ELR (cell line): ENCODE measurements at places on chromosomes 5 and 9.

DNA sequence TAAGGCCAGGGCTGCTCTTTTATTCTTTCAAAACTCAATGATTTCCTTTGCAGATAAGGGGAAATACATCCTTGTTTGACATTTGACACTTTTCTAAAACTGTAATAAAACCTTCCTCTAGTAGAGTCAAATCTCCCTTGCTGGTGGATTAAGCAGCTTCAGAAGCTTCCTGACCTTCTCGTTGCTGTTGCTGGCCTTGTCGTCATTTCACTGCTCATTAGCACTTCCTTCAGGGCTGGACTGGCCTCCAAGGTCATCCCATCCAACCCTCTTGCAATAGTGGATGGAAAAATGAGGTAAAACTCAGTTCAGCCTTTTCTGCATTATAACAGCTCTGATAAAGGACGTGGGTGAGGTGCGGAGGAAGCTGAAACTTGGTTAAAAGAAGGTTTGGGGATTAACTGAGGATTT, 1.1 kb upstream of the ADAMTSL1 start:
- DNase-seq = no peak

GRCh38 chr5:96660971-96661854, 963 bp upstream of the CAST start:
- peak; percentile 57 for DNase-seq

DNA sequence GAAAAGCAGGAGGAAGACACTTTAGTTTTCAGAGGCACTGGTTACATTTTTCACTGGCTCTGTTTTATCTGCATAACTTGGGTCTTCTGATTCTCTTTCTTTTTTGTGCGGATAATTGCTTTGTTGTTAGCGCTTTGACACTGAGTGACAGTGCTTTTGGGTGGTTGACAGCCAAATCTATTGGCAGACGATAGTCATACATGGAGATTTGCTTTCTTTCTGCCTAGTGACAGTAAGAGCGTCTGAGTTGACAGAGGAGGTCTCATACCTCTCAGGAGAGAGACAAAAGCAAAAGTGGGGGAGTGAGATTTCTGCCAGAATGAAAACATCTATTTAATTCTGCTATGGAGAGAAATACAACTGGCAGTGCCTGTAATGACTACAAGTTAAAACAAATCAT, 2278.0 kb upstream of the WWC1 start:
- DNase-seq = no peak

DNA sequence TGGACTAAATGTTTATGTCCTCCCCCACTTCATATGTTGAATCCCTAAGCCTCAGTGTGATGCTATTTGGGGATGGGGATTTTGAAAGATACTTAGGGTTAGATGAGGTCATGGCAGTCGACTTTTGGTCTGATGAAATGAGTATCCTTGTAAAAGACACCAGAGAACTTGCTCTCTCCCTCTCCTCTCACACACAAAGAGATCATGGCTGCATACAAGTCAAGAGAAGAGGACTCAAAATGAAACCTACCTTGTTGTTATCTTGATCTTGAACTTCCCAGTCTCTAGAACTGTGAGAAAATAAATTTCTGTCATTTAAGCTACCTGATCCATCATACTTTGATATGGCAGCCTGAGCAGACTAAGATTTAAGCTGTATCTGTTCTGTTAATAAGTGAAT, 144.0 kb upstream of the HAPLN1 start:
- no peak for DNase-seq

DNA sequence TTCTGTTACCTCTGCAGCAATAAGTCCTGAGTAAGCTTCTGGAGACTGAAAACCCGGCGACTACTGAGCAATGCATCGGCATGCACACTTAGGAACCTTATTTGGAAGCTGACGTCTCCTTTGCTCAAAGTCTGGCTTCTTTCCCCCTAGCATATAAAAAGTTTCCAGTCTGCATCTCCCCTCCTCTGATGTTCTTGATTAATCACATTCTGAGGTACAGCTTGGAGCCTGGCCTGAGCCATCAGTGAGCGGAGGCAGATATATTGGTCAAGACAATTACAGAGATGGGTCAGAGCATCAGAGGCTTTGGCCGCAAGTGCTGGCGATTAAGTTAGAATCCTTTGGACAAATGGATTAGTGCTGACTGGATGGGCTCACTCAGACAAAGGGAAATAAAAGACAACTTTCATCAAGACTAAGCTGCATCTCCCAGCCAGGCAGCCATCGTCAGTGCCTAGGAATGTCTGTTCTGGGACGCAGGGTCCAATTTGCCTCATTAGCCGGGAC, 140.7 kb downstream of the MTX3 start:
- DNase-seq = no peak

DNA sequence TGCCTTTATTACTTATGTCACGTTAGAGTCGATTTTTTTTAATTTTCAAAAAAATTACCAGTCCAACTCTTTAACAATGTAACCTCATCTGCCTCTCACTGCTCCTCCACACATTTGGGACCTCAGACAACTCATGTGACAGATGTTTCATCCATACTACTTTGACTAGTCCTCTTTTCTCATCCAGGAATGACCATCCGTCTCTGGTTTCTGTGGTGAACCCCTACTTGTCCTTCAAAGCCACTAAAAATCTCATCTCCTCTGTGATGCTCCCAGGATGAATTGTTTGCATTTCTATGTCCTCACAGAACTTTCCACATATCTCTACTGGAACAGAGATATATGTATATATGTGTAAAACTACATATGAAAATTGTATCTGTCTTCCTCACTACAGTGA, 149.8 kb upstream of the ZNF462 start:
- DNase-seq = no peak

DNA sequence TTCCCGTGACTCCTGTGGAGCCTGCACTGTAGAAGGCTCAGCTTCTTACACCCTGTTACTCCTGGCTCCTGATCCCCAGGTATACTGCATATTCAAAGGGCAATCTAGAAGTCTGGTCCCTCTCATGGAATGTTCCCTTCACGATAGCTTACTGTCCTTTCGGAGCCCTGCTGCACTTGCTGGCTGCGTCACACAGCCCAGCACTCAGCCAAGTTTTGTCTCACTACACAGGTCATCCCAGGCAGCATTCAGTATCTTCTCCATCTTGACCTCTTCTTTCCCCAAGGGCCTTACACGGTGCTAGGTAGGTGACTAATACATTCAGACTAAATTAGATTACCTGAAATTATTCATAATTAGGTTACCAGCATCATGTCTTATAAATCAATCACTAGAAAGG, 123.7 kb downstream of the WDR41 start:
- no peak for DNase-seq

GRCh38 chr9:71985297-71985911, 74.0 kb downstream of the C9orf85 start:
- DNase-seq = no peak

- peak; percentile 71 for DNase-seq
Observed at GRCh38 chr5:56574778-56575177, 240.6 kb upstream of the MAP3K1 start.

DNA sequence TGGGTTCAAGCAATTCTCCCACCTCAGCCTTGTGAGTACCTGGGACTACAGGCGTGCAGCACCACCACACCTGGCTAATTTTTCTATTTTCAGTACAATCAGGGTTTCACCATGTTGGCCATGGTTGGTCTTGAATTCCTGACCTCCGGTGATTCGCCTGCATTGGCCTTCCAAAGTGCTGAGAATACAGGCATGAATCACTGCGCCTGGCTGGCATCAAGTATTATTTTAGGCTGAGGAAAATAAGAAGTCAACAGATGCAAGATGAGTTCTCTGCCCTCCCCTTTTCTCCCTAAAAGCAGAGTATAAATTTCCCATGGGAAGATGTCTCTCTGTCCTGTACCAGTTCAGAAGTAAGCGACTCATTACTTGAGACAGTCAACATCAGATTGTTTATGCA, 71.5 kb downstream of the ELAVL2 start:
- no peak for DNase-seq

- DNase-seq = no peak
Observed at GRCh38 chr5:148739023-148739422, 84.7 kb upstream of the HTR4 start.

- peak; percentile 64 for DNase-seq
Observed at GRCh38 chr9:91117959-91118703, 243.6 kb downstream of the AUH start.

- DNase-seq = peak; percentile 73
Observed at GRCh38 chr9:20315677-20316076, 306.6 kb downstream of the MLLT3 start.

- no peak for DNase-seq
Observed at GRCh38 chr5:149757956-149758355, 27.8 kb downstream of the PPARGC1B start.

DNA sequence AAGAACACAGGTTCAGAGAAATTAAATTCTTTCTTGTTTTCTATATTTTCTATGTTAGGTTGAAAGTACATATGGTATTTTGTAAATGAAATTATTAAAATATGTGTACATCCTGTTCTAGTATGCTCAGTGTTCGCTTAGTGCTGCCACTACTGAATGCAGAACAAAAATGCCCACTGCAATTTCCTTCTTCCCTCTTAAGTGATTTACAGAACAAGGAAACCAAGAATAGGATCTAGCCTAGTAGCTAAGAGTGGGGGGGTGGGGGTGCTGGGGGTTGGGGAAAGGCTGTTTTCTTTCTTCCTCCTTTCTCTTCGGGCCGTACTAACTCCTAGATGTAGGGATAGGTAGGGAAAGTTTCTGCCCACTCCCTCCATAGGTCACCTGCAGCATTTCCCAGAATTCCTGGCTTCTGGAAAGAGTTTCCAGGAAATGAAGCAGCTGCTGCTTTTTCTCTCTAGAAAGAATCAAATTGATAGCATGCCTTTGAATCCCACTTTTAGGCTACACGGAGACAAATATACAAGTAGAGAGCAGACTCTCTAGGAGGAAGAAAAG, 15.7 kb downstream of the SPATA9 start:
- DNase-seq = no peak

- DNase-seq = peak; percentile 69
Observed at GRCh38 chr9:136354592-136355085, 8.9 kb downstream of the DNLZ start.

DNA sequence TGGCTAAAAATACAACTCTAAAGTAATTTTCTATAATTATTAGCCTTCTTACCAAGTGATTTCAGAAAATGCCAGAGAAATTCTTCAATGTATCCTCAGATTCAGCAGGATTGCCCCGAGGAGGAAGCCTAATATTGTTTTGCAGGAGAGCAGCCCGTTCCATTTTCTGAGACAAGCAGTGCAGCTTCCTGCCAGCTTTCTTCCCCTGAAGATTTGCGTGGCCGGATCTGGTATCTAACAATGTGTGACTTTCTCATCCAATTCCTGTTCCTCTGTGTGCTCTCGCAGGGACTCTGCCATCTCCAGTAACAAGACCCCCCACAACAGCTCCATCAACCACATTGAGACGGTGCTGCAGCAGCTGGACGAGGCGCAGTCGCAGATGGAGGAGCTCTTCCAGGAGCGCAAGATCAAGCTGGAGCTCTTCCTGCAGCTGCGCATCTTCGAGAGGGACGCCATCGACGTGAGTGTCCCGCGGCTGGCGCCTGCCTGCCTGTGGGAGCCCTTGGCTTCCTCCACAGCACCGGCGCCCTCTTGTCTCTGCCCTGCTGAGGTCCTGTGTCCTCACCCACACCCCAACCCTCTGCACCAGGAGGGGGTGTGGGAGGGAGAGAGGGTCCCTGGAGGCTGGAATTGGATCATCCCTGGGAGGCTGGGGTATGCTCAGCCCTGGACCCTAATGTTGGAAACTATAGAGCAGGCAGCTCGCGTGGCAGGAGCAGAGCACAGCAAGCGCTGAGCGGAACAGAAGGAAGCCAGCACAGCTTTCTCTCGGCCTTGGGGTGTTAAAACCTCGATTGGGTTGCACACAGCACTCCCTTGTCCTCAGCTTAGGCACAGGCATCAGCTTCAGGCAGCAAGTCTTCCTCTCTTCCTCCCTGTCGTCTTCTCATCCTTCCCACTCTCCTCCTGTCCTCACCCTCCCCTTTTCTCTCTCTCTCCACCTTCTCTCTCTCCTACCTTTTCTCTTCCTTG, 216.2 kb downstream of the TRIO start:
- no peak for DNase-seq

- DNase-seq = no peak
Observed at GRCh38 chr5:88661806-88662207, 221.2 kb downstream of the MEF2C start.

- DNase-seq = no peak
Observed at GRCh38 chr9:77832639-77833038, 184.5 kb upstream of the GNA14 start.

DNA sequence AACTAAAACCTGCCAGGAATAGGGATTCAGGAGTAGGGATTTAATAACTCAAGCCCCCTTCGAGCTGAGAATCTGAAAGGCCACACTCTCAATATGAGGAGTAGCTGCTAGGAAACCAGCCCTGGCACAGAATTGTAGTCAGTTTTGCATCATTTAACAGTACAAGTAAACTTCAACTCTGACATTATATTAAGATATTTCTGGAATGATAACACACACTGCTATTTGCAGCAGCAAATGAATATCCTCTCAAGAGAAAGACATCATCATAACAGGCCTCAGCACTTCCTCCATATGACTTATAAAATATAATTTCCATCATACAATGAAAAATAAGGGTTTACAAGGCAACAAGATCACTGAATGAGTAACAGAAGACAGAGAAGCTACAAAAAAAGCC, 138.2 kb upstream of the RFX3 start:
- no peak for DNase-seq

DNA sequence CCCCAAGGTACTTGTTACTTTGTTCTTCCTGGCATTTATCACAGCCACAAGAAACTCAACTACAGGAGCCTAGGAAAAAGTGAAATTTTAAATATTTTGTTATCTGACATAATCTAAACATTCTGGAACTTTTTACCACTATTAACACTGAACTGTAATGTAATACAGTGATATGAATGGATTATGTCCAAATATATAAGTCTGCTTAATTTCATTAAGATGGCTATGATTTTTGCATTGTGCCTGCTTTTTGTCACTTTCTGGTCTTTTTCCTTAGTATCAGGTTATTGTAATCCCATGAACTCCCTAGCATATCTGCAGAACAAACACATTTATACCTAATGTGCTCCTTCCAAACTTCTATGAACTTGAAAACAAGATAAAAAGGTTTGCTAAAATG, 35.8 kb downstream of the PJA2 start:
- no peak for DNase-seq

DNA sequence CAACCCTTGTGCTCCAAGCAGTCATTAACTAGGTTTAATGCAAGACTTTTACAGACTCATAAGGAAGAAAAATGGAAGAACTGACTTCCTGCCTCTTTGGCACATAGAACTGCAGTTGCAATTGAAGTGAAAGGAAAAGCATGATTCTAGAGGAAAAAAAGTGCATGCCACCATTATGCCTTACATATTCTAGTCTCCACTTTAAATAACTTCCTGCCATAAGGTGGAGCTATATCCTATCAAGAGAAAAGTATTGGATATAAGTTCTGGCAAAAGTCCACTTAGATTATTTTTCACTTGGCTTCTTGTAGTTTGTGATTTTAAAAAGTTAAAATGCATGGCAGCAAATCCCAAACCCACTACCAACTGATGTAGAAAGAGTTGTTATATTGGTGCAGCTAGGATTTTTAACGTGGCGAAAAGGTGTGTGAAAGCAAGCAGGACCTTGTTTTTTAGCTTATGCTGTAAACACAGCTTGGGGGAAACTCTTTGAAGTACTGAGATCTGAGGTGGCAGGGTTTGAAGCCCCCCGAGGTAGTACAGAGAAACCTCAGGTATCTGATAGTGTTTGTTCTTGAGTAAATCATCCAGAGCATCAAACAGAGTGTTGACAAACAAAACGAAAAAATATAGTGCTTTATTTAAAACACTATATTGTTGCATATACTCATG, 117.9 kb downstream of the ANXA1 start:
- peak; percentile 63 for DNase-seq
